Stimulated activated CD4-positive, alpha-beta T cell treated with anti-CD3 and anti-CD28 coated beads, Interleukin-12 subunit alpha, Interleukin-12 subunit beta, amount 100 ng/mL, for 24 hours (primary cell): ENCODE measurements at places on chromosomes 16 and 17.

DNA sequence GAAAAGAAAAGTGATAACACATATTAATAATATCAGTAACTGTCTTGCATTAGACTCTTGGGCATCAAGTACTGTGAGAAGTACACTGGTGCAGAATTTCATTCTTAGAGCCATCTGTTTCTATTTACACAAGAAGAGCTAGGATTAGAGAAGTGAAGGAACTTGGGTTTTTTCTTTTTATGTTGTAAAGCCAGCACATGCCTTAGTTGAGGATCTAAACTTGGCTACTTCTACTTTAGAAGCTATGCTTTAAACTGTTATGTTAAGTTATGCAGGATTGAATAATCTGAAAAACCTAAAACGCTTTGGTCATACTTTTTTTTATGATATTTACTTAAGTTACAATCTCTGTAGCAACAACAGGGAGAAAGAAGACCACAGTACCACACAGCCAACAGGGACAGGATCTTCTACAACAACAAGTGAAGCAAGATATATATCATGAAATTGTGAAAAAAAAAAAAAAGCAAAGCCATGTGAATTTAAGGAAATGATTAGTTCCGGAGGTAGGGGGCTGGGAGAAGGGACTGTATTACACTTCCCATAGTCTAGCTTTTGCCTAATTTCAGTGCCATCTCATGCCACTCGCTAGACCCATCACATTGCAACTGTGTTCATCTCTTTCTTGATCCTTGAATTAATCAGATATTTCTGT is 305.1 kb upstream of the GOT2 start:
- DNase-seq = no peak

DNA sequence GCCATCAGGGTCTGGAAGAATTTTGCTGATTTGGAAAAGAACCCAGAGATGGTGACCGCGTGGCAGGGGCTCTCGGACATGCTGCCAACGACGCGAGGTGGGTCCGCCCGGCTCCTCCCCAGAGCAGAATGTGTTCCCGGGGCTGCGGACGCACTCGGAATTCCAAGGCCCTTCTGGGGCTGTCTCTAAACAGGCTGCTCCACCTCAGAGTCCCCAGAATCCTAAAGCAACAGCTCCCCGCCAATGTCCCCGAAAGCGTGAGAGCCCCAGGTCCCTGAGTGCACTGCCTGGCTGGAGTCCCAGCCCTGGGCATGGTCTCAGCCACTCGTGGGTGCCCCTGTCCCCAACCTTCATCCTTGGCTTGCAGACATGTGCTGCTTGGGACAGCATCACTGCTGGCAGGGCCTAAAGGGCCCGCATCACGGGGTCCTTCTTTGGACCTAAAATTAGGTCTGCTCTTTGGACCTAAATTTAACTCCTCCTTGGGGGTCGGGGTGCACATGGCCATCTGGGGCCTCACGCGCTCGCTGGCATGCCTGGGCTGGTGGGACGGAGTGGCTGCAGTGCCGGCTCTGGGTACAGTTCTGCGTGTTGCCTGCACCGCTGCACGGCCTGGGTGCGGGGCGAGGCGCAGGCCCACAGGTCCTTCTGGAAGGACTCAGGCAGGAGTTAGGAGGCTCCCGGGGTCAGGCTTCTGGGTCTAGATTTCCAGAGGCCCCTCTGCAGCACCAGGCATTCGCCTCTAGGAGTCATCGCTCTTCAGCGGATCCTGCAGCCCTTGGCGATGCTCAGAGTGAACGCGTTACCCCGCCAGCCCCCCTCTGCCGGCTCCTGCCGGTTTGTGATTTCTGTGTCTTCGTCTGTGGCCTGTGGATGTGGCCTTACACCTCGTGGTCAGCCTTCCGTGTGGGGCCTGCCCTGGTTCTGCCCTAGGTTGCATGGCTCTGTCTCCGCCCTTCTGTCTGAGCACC is 41.9 kb upstream of the CHMP6 start:
- no peak for DNase-seq

- DNase-seq = no peak
These were observed 131.0 kb downstream of the AATF start for GRCh38 chr17:37079735-37080134.

GRCh38 chr17:78144736-78145641 is 1.2 kb upstream of the C17orf99 start:
- DNase-seq = no peak

GRCh38 chr17:64788286-64789060 is 126.4 kb upstream of the SMURF2 start:
- no peak for DNase-seq

DNA sequence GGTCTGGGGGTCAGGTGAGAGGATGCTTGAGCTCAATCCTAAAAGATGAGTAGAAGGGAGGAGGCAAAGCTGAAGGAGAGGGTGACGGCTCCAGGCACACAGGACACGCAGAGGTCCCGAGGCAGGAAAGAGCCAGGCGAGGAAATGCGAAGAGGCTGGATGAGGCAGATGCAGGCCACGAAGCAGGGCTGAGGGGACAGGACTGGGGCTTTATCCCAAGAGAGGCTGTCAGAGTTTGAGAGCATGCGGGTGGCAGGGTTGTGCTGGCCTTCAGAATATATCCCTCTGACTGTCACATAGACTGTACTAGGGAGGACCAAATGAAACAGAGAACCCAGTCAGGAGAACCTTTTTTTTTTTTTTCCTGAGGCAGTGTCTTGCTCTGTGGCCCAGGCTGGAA is 100.2 kb downstream of the RMI2 start:
- no peak for DNase-seq

- DNase-seq = no peak
These were observed 167.1 kb downstream of the HAPSTR1 start for GRCh38 chr16:9258423-9259051.

DNA sequence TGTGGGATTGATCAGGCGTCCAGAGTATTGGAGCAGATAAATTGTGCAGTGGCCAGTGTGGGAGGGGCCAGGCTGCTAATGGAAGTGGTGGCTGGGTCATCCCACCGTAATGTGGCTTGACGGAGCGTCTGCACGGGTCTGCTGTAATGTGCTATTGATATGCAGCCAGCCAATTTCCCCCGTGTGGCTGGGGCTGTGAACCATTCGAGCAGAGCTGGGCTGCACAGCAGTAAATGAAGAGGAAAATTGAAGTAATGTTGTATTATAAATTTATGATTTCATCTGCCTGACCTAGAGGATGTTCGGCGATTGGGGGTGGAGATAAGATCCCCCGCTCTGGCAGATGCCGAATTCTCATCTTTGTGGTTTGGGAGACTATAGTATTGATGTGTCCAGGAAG is 121.5 kb downstream of the CCDC182 start:
- DNase-seq = no peak

- DNase-seq = no peak
These were observed 148.0 kb downstream of the KCNJ12 start for GRCh38 chr17:21524211-21524591.

GRCh38 chr16:21704733-21705132 is 41.0 kb downstream of the OTOA start:
- DNase-seq = no peak

- DNase-seq = no peak
These were observed 1.0 kb downstream of the TELO2 start for GRCh38 chr16:1494129-1494640.

DNA sequence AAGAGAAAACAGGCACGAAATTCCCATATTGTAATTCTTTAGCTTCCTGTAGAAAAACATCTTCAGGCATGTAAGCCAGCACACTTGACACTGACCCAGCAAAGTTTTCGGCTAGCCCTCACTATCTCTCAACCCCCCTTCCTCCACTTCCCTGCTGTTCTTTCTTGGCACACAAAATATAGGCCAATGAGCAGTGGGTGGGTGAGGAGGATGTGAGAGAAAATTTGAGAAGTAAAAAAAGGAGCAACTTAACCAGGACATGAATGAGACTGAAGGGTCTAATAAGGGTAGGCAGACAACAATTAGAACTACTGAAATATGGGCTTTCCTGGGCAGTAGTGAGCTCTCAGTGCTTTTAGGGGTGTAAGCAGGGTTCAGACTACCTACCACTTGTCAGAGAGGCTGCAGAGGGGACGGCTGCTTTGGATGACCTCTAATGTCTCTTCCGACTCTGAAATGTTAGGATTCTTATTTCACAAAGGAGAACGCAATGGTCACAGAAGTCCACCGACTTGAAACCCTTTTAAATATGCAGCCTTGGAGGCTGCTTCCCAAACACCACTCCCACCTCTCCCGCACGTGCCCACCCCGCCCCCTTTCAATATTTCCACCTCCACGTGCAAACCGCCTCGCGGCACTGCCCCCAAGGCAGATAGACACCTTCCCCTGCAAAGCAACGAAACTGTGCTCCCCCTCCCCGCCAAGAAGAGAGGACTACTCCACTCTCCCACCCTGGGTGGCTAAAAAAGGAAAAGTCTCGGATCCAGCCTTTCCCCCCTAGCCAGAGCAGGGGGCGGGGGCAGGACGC is 889 bp downstream of the MBTD1 start:
- peak; percentile 7 for DNase-seq

DNA sequence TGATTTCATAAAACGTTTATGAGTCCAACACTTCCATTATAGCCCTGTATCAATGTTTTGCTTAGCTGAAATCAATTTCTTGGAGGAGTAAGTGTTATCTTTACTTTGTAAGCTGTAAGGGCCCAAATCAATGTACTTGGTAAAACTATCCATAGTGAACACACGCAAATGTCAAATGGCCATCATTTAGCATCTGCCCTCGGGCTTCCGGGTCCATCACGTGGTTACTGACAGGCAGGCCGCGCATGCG is 687 bp upstream of the NARF start:
- no peak for DNase-seq

GRCh38 chr16:27238016-27238587 is 30.5 kb downstream of the NSMCE1 start:
- DNase-seq = no peak

- no peak for DNase-seq
These were observed 122.0 kb downstream of the BANP start for GRCh38 chr16:88073201-88073721.

DNA sequence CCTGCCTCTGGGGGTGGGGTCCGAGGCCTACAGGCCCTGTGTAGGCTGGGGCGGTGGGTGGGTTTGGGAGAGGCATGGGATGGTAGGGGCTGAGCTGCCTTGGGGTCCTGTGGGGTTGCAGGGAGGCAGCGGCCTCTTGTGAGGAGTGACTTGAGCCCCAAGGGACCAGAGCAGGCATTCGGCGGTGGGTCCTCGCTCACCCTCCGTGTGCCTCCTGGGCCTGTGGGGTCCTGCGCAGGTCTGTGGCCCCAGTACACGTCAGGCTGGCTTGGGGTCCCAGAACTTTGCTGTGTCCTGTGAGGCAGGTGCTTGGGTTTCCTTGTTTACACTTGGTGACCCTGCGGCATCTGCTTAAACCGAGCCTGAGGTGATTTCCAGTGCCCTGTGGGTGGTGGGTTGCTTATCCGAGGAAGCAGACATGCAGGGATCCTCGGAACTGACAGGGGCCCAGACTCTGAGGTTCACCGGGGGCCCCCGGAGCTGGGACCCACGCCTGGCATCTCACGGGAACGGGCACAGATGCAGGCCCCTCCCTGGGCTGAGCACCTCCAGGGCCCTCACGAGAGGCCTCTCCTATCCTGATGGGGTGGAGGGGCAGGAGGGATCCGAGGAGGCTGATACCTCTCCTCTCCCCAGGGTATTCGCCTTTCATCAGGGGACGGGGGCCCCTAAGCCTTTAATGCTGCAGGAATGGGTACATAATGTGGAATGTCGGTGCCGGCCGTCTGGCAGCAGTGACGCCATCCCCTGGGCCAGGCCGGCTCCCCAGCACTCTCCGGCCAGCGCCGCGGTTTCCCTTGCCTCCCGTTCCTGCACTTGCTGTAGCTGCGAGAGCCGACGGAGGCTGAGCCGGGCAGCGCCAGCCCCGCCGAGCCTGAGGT is 7.7 kb downstream of the METRNL start:
- DNase-seq = no peak

- no peak for DNase-seq
These were observed 208.8 kb downstream of the CCDC182 start for GRCh38 chr17:57536289-57536688.

DNA sequence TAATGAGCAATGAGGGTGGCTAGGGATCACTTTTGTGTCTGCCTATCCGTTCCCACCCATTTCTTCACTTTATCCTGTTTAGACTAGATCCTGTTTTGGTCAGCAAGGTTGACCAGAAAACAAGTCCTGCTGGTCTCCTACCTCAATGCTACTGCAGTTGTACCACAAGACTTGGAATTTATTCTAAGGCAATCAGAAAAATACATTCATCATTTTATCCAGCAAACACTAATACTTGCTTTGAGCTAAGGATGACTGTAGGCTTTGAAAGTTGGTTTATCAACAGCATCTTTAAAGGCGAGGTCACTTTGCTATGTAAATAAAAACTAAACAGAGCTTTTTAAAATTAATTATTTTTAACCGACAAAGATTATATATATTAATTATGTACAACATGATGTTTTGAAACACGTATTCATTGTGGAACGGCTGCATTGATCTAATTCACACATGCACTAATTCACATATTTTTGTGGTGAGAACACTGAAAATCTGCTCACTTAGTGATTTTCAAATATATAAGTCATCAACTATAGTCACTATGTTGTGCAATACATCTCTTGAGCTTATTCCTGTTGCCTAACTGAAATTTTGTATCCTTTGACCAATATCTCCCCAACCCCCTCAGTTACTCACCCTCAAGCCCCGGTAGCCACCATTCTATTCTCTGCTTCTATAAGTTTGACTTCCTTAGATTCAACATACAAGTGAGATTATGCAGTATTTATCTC is 125.9 kb upstream of the HS3ST3A1 start:
- no peak for DNase-seq

GRCh38 chr16:69365901-69366300 is 14.3 kb upstream of the TMED6 start:
- no peak for DNase-seq

GRCh38 chr17:81046770-81047359 is 11.9 kb downstream of the BAIAP2 start:
- no peak for DNase-seq

DNA sequence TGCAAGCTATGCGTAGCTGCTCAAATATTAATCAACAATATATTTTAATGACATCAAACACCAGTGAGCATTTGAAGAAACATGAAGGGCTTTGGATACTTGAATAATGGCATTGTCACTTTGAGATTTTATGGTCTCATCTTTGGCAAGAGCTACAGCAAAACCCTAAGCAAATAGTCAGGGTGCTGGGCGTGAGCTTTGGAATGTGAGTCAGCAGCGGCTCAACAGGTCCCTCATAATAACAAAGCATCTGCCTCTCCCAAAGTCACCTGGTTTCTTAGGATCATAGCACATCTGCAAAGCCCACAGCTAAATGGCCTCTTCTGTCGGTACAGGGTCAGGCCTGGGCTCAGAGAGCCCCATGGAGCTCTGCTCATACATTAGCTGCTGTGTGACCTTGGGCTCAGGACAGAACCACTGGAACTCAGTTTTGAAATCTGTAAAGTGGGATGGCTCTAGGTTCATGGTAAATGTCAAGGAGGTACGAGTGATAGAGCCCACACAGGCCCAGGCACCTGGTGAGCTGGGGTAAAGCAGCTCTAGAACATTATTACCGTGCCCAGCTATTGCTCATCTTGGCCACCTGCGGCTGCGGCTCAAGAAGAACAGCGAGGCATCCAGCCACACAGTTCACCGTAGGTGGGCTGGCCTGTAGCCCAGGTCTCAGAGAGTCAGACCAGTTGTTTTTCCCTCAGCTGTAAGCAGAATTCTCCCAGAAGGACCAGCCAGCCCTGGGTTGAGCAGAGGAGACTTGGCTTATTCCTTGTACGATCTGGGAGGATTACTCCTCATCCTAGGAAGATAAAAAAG is 544.5 kb upstream of the CDH11 start:
- DNase-seq = no peak
